ENCODE measurements at places on chromosomes 5 and 9.

DNA sequence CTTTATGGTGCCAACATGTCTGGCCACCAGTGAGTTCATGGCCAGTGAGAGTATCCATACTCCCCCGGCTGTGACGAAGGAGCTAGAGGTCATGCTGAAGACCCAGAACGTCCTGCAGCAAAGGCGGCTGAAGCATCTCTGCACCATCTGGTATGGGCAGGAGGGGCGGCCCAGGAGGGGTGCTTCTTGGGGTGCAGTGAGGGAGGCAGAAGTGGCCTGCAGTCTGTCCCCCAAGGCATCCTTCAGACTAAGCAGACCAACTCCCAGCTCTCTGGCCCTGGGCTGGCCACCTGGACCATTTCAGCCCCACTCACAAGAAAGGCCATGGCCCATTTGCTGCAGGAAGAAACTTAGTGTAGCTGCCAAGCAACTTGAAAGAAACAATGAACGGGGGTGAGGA lies 11.0 kb downstream of the CCDC180 start:
- DNase-seq = no peak

- DNase-seq = peak; percentile 43
These were observed 18.3 kb downstream of the PDGFRB start for GRCh38 chr5:150137168-150137957.

- DNase-seq = no peak
These were observed 20.6 kb upstream of the NR5A1 start for GRCh38 chr9:124527781-124528180.

DNA sequence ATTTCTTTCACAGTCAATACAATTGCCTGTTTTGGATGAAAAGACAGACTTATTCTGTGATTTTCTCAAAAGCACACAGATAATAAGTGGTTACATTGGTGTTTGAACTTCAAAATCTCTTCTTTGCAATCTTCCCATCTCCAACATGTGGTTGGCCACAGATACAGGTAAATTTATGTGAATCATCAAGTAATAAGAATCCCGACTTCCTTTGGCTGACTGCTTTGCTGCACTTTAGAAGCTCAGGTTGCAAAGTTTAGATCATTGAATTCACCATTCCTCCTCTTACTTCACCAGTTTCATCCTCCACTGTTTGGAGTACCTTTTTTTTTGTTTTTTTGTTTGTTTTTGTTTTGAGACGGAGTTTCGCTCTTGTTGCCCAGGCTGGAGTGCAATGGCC lies 56.5 kb upstream of the ADRB2 start:
- DNase-seq = no peak

DNA sequence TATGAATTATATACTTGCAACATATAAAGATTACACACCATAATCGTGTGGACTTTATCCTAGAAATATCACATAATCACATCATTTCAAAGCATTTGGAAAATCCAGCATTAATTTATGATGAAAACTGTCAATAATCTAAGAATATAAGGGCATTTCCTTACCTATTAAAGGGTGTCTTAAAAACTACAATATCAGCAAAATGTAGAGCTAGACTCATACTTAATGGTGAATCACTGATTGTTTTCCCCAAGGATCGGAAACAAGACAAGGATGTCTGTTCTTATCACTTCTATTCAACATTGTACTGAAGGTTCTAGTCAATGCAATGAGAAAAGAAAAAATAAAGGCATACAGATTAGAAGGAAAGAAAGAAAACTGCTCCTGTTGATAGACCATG lies 8.0 kb upstream of the SREK1 start:
- no peak for DNase-seq

GRCh38 chr5:92309336-92309991 lies 926.3 kb upstream of the ARRDC3 start:
- no peak for DNase-seq

DNA sequence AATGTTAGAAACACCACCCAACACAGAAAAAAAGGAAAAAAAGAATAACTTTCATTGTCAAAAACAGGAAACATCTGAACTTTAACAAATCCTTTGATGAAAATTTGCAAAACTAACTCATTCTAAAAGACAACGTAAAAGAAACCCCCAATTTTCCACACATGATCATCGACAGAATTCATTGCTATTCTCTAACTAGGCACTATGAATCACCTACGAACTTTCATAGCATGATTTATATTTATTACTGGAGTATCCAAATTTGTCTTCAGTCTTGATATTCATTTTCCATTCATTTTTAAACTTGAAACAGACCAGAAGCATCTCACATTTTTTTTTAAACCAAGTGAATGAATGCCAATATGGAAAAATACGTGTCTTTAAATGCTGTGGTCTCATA lies 514.6 kb downstream of the TLE4 start:
- no peak for DNase-seq

DNA sequence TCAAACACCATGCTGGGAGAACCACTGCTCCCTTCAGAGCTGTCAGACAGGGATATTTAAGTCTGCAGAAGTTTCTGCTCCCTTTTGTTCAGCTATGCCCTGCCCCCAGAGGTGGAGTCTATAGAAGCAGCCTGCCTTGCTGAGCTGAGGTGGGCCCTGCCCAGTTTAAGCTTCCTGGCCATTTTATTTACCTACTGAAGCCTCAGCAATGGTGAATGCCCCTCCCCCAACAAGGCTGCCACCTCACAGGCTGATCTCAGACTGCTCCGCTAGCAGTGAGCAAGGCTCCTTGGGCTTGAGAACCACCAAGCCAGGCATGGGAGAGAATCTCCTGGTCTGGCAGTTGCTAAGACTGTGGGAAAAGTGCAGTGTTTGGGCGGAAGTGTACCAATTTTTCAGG lies 205.5 kb upstream of the PTGER4 start:
- DNase-seq = no peak

DNA sequence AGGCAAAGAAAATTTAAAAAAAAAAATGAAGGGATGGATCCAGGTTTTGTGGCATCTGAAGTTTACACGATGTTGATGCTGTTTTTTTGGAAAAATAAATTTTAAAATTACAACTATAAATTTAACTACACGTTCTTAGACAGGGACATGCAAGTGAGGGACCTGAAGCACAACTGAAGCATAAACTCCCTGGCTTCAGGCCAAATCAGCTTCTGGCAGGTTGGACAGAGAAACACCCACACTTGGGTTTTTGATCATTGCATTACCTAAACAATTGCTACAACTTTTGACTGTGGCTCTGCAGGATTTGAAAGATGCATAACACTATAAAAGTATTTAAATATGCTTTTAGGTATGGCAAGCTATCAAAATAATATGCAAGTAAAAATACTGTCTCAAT lies 1318.3 kb upstream of the DMAC1 start:
- no peak for DNase-seq

GRCh38 chr9:31582071-31582470 lies 802.4 kb upstream of the ACO1 start:
- DNase-seq = no peak

GRCh38 chr5:149665416-149666175 lies 64.5 kb upstream of the PPARGC1B start:
- DNase-seq = no peak

- no peak for DNase-seq
These were observed 37.4 kb downstream of the TNFAIP8 start for GRCh38 chr5:119393201-119393691.

GRCh38 chr5:10248378-10249260 lies 1.1 kb downstream of the ATPSCKMT start:
- DNase-seq = no peak

DNA sequence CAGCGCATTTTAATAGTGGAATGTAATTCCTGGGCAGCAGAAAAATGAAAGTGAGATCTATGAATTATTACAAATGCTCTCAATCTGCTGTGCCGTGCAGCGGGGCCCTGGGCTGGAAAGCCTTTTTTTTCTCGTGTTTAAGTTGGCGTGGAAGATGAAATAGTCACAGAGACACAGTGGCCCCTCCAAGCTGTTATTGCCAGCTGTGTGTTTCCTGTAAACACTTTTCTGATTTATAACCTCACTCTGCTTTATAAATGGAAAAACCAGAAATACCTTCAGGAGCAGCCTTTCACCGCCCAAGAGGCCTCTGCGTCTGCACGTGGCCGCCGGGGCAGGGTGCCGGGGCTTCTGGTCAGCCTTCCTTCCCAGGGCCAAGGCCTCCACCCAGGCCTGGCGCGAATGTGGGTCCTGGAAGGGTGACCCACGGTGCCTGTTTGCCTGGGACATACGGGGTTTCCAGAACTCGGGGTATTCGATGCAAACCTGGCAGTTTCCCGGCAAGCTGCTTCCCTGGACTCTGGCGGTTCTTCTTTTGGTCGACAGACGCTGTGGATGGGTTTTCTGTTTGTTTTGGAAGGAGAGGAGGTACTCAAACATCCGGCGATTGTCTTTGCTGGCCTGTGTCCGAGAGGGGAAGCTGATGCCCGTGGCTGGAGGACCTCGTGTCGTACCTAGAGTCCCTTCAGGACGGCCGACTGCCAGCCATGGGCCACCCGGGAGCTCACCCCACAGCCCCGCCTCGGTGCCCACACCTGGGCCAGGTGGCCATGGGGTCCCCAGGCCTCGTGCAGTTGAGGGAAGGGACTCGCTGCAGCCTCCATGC lies 256.7 kb downstream of the PARP8 start:
- DNase-seq = peak; percentile 20

GRCh38 chr5:14503017-14503680 lies 78.4 kb upstream of the OTULINL start:
- no peak for DNase-seq

DNA sequence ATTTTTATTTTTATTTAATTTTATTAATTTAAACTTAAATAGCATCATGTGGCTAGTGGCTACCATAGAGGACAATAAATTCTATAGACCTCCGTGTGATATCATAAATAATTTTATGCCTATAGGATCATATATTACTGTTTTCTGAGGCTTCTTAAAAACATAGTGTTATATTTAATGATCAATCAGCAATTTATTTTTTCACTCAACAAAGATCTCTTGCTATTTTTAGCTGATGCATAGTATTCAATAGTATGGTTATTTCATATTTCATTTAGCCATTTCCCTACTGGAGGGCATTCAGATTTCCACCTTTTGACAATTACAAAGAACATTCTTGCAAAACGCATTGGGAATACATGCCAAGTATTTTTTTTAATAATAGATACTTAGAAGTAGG lies 114.1 kb downstream of the PDE4D start:
- DNase-seq = no peak

- DNase-seq = no peak
These were observed 227.0 kb downstream of the PDE4D start for GRCh38 chr5:59666440-59667068.

DNA sequence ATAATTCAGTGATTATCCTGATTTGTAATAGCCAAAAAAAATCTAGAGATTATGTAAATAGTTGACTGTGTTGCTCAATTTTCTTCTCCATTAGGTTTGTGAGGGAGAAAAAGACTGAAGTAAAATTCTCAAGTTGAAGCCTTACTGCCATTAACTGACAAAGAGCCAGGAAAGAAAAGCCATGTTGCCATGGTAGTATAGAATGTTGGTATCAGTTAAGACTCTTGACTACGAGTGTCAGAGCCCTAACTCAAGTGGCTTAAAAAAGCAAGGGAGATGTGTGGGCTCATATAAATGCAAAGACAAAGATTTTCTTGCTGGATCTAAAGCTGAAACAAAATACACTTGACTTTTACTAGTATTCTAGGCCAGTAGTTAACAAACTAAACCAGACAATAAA lies 571.7 kb downstream of the KCTD16 start:
- DNase-seq = no peak

GRCh38 chr5:9082996-9083395 lies 462.9 kb downstream of the SEMA5A start:
- no peak for DNase-seq

GRCh38 chr5:16712178-16712577 lies 95.4 kb upstream of the RETREG1 start:
- DNase-seq = no peak

DNA sequence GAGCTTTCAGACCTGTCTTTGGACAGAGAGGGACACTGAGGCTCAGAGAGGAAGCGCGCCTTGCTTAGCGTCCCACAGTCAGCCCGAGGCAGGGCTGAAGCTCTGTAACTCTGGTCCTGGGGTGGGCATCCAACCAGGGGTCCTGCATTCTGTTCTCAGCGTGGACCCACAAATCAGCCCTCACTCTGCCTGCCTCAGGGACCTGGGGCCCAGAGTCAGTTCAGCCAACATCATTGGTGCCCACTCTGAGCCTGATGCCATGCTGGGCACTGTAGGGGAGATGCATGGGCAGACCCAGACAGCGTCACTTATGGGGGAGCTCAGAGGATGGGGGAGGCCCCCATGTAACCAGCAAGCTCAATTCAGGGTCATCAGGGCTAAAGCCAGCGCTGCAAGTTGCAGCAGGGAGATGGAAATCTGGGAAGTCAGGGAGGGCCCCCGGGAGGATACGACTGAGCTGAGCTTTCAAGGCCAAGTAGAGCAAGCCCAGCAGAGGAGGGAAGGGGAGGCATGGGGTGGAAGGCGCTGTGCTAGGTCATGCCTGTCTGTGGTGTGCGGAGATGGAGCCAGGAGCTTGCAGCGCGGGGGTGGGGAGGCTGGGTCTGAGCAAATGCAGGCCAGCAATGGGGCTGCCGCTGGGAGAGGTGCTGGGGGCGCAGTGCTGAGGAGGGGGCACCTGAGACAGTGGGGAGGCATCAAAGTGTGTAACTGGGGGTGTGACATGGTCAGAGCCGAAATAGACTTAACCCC lies 21.1 kb downstream of the CORO2A start:
- no peak for DNase-seq

DNA sequence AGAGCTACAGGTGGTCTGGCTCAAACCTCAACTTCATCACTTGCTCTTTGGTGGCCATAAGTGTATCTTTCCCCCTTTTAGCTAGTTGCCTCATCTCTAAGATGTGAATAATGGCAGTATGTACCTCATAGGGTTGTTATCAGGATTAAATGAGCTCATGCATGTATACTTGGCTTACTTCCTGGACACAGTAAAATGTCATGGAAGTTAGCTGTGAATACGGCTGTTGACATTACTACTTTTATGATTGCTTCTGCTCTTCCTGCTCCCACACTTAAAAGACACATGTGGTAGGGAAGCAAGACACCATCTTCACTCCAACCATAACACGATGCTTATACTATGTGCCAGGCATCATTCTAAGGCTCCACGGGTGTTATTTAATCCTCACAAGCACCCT lies 114.5 kb upstream of the GPR151 start:
- no peak for DNase-seq
